ENCODE measurements at places on chromosomes 2 and 18.

DNA sequence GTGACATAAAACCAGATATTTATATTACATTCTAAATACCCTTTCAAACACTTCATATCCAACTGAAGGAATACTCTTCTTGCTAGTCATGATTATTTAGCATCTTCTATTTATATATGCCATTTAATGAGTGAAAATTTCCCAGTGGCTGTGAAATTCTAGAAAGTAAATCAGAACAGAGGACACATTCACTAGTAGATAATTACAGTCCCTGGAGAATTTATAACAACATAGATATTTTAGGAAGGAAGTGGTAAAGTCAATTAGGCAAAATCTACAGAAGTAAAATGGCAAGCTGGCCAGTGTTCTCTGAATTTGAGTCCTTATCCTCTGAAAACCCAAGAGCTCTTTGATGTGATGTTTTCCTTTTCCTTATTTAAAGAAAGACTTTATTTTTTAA, 121.8 kb downstream of the PMAIP1 start:
- no peak for DNase-seq

DNA sequence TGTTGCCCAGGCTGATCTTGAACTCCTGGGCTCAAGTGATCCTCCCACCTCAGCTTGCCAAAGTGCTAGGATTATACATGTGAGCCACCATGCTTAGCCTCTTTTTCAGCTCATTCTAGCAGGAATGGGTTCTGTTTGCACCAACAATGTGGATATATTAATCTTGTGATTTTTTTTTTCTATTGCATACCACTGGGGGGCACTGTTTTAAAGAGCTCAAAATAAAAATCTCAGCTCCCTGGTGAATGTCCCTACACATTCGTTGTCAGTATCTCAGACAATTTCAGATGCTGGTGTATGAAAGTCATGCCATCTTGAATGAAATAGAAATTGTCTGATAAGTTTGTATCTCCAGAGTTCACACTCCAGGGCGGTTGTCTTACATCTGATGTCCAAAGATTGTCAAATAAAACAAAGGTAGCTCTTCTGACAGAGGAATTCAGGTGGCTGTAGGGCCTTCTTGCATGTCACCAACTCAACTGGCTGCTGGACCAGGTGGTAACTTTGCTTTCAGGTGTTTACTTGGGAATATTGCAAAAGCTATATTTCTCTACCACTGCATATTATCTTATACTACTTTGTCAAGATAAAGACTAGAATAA, 3.1 kb upstream of the MATN3 start:
- peak; percentile 68 for DNase-seq

DNA sequence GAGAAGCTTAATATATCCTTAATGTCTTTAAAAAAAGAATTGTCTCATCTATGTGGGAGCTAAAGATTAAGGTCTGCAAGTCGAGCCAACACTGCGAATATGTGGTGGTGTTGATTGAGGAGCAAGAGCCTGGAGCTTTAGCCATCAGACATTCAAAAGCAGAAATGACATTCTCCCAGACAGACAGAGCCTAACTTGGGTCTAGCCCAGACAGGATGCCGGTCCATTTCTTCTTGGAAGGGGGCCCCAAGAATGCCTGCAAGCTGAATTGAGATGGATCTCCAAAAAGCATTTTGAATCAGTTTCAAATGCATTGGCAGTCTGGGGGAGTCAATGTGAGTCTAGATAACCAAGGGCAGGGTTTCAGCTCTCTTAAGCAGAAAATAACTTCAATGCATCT, 30.1 kb upstream of the EML4 start:
- no peak for DNase-seq

GRCh38 chr2:12269041-12269972, 447.4 kb upstream of the TRIB2 start:
- no peak for DNase-seq

DNA sequence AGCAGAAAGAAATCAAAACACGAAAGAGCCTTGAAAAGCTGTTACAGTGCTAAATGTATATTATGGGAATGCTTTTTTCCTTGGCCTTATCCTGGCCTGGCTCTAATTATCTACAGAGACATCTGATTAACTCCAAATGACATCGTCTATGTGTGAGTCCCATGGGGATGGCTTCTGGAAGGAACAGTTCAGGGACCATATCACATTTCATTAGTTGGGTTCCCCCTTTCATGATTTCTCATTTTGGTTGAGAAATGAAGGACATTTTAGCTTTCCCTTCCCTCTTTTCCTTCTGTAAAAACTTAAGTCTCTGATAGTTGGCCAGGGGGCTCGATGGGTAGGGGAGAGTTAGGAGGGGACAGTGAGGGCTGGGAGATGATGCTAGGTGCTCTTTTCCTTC, 116.7 kb downstream of the PRKCE start:
- no peak for DNase-seq

- DNase-seq = no peak
Observed at GRCh38 chr18:48408727-48409590, at the start of gene ZBTB7C. ZBTB7C (minus strand) TSS chr18:48409383.

- no peak for DNase-seq
Observed at GRCh38 chr2:151869291-151869690, 41.1 kb upstream of the ARL5A start.

- no peak for DNase-seq
Observed at GRCh38 chr2:64054161-64054915, 35.1 kb upstream of the VPS54 start.

GRCh38 chr2:177143444-177143843, 69.2 kb upstream of the HNRNPA3 start:
- DNase-seq = no peak

DNA sequence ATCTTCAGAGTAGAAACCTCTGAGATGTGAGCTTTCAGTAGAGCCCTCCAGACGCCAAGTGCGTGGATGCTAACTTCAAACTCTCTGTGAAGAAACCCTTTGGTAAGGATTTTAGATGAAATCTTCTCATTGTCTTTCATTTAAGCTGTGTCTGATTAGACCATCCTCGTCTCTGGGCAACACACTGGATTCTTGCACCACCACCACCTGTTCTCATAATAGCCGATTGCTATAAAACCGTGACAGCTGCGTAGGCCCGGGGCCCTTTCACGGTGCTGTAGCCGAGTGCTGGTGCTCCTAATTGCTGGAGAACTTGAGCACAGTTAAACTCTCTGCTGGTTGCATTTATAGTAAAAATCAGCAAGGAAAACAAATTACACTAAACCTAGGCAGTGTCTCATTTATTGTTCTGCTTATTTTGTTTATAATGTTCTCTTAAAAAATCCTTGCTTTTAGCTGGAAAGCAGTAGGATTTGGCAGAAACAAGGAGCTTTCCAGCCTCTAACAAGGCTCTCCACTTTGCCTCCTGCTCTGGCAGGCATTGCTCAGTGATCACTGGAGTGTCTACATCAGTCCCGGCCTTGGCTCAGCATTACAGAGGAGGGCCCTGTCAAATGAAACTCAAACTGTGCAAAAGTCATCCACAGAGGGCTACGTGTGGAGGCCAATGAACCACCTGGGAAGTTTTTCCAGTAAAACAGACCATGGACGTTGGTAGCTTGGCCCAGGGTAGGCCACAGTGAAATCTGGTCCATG, 40.9 kb upstream of the MBP start:
- DNase-seq = no peak

DNA sequence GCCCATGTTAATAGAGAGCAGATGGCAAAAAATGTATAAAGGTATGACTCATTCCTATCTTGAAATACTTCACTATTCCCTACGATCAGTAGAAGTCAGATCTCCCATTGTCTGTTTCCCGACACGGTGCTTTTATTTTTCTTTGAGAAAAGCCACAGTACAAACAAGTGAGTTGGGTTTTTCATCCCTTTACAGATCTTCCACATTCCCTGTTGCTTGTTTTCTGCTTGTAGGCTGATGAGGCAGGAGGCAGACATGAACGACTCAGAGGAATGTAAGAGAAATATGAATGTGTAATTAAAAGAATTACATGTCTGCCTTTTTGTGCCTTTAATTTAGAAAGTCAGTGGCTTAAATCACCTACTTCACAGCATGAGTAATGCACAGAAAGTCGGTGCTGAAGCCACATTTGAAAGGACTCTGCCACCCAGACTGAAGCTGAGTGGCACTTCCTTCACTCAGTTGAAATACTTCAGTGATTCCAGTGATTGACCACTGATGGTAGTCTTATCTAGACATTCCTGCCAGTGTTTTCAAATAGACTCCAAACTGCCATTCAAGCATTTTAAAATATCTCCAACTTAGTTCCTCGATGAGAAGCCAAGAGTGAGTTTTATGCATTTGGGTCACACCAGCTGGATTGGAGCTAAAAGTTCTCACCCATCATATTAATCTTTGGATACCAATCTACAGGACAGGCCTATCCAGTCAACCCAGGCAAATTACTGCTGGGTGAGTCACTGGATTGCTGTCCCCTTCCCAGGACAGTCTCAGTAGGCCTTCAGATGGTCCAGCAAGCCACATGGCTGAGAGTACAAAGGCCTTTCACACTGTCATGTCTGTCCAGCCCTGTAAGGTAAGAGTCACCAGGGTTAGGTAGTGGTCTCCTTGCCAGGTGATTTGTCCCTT, 79.0 kb downstream of the COLEC12 start:
- DNase-seq = no peak

DNA sequence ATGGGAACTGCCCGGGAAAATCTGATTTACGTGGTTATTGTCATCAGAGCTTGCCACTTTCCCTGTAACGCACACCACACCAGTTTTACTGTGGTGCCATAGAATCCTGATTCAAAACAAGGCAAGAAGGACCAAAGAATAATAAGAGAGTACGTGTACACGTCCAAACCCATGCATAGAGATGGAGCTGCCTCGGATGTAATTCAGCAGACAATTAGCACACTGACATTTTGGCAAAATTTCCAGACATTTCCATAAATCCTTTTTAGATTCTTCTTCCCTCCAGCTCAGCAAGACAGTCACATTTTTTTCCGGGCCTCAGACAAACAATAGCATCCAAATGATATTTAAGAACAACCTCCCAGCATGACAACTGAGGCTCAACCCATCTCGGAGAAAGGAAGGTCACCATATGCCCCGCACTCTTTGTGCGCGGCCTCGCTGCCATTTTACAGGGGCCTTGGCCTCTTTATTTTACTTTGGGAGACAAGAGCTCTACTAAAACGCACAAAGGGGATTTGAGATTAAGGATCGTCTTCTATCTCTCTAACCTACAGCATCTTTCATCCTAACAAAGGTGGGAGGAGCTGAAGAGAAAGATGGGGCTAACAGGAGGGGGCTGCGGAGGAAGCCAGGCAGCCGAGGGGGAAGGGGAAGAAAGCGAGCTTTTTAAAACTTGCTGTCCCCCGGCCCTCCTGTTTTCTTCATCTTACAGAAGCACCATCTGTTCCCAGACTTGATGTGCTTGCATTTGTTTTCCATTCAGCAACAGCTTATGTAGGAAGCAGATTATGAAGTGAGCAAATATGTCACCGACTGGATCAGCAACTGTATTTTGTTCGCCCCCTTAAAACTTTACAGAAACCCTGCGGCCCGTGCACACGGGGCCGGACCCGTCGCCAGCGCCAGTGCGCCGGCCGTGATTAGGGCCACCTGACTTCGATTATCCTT, 61.0 kb downstream of the CDCA7 start:
- no peak for DNase-seq

GRCh38 chr18:5853253-5853652, 42.1 kb downstream of the TMEM200C start:
- no peak for DNase-seq

GRCh38 chr18:47595831-47596501, 334.5 kb downstream of the SMAD2 start:
- no peak for DNase-seq

DNA sequence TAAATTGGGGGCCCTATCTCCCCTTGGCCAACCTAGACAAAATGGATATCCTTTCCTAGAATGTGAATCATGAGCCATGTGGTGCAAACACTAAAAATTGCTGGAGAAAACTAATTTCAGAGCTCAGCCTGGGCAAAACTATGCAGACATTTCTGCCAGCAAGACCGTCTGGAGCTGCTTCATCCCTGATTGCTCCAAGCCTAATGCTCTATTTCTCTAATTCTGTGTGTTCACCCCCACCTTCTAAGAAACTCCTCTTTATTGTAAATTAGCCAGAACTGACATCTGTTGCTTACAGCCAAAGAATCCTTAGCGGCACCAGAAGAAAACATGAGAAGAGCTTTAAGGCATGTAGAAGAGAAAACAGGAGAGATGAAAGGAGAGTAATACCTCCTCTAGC, 337.7 kb upstream of the CHAC2 start:
- DNase-seq = no peak

GRCh38 chr18:2918761-2919550, 72.2 kb downstream of the EMILIN2 start:
- no peak for DNase-seq

GRCh38 chr2:200590090-200590489, 4.3 kb downstream of the AOX1 start:
- no peak for DNase-seq

GRCh38 chr2:230914886-230915285, 10.2 kb downstream of the GPR55 start:
- DNase-seq = no peak

- DNase-seq = no peak
Observed at GRCh38 chr2:129906861-129907235, 72.6 kb upstream of the RAB6C start.

DNA sequence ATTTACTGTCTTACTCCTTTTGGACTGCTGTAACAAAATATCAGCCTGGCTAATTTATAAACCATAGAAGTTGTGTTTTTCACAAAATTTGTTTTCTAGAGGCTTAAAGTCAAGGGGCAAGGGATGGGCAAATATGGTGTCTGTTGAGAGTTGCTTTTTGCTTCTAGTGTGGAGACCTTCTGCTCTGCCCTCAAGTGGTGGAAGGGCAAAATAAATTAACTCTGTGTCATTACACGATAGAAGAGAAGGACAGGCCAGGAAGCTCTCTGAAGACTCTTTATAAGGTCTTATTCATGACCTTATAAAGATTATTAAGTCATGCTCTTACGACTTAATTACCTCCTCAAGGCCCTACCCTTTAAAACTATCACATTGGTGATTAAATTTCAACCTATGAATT, 181.2 kb upstream of the LRATD1 start:
- no peak for DNase-seq

- no peak for DNase-seq
Observed at GRCh38 chr2:197857476-197858107, 53.2 kb downstream of the PLCL1 start.

- DNase-seq = no peak
Observed at GRCh38 chr2:26859622-26860021, 11.7 kb downstream of the DPYSL5 start.

GRCh38 chr18:56709463-56709862, 58.3 kb downstream of the WDR7 start:
- peak; percentile 26 for DNase-seq

DNA sequence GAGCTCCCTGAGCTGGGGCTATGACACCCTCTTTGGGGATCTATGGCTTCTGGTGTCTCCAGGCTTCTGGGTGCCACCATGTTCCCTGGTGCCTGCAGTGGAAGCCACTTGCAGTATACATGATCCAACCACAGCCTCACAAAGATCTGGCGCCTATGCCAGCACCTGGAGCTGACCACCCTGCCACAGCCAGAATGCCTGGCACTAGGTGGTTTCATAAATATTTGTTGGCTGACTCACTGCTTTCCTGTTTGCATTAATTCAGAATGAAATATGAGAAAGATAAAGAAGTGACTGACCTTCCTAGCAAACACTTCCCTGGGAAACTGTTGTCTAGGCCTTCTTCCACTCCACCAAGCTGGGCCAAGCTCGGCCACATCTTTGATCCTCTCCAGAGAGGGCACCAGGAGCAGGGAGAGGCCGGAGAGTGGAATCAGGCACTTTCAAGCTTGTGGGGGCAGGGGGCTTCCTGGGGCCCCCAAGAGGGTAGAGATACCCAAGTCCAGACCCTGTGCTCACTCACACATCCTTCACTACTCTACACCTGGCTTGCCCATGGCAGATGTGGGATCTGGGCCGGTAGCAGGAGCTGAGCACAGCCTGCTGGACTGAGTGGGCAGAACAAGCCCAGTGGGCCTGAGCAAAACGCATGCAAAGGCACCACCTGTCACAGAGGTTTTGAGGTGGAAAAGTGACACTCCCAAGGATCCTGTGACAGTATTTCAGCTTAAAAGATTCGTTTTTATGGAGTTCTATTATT, 565.7 kb downstream of the SLC4A3 start:
- no peak for DNase-seq
